ENCODE measurements at places on chromosomes 1 and 21. TPM values are rescaled to one million over a fixed set of nuclear protein-coding genes. Genes with fewer than 3 reads are reported as not detected.

CELA2A gene
- total RNA-seq: not detected

DNM3 gene
- 0.54 TPM for total RNA-seq

TLCD4 gene
- total RNA-seq: 7.5 TPM

MRPS14 gene
- 24.7 TPM for total RNA-seq

KIF26B gene
- 0.05 TPM for total RNA-seq

LCE1C gene
- total RNA-seq: not detected

ITLN2 gene
- total RNA-seq: 0.70 TPM

HSPB7 gene
- not detected for total RNA-seq

VWA5B1 gene
- not detected for total RNA-seq

SLC45A1 gene
- 11.3 TPM for total RNA-seq

CLDN14 gene
- 0.07 TPM for total RNA-seq

VANGL1 gene
- 16.3 TPM for total RNA-seq

PCP4L1 gene
- 0.06 TPM for total RNA-seq

MPZ gene
- 0.26 TPM for total RNA-seq

RALGPS2 gene
- total RNA-seq: 26.8 TPM

PLCH2 gene
- total RNA-seq: 0.40 TPM

C4BPB gene
- total RNA-seq: 1.5 TPM

DAB1 gene
- total RNA-seq: not detected

LORICRIN gene
- not detected for total RNA-seq

S100A9 gene
- 0.59 TPM for total RNA-seq

LMX1A gene
- total RNA-seq: not detected

NR1I3 gene
- total RNA-seq: not detected

ST6GALNAC5 gene
- 0.11 TPM for total RNA-seq

RGS5 gene
- 0.65 TPM for total RNA-seq

FMO3 gene
- total RNA-seq: not detected

SH2D2A gene
- total RNA-seq: 2.9 TPM

LRRC39 gene
- 0.13 TPM for total RNA-seq

RHD gene
- not detected for total RNA-seq

CYP2J2 gene
- not detected for total RNA-seq

MEX3A gene
- total RNA-seq: 1.7 TPM

OPTC gene
- not detected for total RNA-seq

EFNA3 gene
- total RNA-seq: 13.0 TPM

TRNAU1AP gene
- 24.2 TPM for total RNA-seq

LIN28A gene
- not detected for total RNA-seq

LENEP gene
- total RNA-seq: not detected

KCNN3 gene
- total RNA-seq: 0.05 TPM

LAD1 gene
- total RNA-seq: 1.0 TPM

SERPINC1 gene
- 0.07 TPM for total RNA-seq

RBM11 gene
- total RNA-seq: 0.07 TPM

COL24A1 gene
- total RNA-seq: 0.05 TPM

MTX1 gene
- 77.3 TPM for total RNA-seq
